ENCODE measurements at places on chromosomes 12 and 14.

DNA sequence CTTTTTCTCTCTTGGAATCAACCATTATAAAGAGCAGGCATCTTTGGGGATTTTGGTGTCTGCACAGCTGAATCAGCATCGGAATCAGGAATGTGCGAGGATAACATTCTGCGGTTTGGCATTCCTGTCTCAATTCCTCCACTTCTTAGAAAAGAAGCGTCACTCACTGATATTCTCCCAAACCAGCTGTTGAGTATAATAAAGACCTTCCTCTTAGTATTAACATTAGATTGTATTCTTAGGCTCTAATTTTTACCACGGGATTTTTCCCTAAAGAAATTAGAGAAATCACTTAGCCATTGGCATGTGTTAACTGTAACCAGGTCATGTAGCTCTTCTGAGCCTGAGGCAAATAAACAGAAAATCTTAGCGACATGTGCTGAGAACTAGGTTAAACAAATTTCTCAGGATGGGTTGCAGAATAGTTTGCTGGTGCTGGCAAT is 128.7 kb downstream of the TMX1 start:
- peak; percentile 85 for DNase-seq

DNA sequence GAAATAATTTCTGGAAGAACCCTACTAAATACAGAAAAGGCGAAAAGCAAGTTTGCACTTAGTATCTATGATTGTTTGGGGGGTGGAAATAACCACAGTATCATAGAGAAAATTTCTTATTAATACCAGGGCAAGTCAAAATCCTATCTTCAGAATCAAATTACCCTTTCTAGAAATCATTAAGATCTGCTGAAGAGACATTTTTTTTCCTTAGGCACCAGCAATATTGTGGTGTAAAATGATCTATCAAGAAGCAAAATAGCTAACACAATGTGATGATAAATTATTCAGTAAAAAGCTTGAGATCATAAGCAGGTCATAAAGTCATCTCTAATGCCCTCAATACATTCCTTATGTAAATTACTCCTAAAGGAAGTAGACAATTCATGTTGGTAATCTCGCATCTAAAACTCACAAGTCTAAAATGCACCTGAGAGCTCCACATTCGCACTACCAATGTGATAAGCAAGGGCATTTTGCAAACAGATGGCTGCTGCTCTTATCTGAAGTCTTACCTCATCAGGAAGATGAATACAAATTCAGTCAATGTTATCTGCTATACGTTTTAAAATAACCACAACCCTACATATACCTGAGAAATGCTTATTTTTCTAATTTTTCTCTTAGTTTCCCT is 14.6 kb downstream of the HEATR5A start:
- no peak for DNase-seq

- no peak for DNase-seq
Measured at GRCh38 chr14:54669721-54670561, 103.0 kb downstream of the SAMD4A start.

DNA sequence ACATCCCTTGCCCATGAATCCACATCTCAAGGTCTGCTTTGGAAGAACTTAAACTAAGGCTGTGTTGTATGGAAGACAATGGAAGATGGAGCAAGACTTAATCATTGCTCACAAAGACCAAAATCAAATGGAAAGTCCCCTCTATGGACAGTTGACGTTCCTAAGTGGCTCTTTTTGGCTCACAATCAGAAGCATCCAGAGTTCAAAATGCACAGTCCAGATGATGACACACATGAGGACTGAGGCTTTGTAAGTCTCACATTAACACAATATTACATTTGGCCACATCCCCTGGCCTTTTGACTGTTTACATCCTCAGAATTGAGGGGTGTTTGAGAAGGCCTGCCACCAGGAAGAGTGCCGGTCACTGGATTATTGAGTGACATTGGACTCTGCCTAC is 122.3 kb upstream of the CPM start:
- no peak for DNase-seq

GRCh38 chr14:65434216-65434850 is 21.8 kb downstream of the FUT8 start:
- DNase-seq: no peak

DNA sequence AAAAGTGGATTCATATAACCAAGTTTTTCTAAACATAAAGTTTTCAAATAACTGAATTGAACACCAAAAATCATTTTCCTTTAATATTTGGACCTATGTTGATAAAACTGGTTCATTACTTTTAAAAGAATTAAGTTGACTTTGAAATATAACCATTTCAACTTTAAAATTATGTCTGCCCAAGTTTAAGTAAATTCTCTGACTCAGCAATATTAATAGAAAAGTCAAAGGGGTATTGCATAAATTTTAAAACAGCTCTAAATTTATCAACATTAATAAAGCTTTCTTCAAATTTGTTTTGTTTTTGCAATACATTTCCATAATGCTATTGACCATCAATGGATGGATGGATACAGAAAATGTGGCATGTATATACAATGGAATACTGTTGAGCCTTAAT is 168.4 kb upstream of the GARIN6 start:
- DNase-seq: no peak

- no peak for DNase-seq
Measured at GRCh38 chr12:1977109-1977508, 27.1 kb downstream of the DCP1B start.

- no peak for DNase-seq
Measured at GRCh38 chr12:26162174-26162573, 33.2 kb upstream of the SSPN start.

GRCh38 chr14:39025250-39025809 is 77.7 kb downstream of the SEC23A start:
- DNase-seq: no peak

DNA sequence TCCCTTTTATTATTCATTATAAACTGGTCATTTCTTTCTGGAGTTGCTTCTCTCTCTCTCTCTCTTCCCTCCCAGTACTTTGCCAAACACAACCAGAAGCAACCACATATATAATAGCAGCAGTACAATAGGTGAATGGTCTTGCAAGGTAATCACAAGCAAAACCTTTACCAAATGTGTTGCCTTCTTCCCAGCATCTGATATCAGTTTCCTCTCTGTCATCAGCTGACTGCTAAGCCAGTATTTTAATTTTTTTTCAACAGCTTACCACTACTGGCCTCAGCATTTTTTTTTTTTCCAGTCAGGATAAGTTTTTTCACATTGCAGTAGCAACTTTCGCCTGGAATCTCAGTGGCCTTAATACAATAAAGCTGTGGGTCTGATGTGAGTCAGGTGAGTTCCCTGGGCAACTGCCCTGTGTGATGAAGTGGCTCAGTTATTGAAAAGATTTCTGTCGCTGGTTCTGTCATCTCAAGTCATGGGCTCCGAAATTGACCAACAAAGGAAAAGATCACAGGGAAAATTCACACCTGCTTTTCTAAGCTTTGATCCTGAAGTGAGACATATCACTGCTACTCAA is 282.5 kb upstream of the AMIGO2 start:
- DNase-seq: no peak

DNA sequence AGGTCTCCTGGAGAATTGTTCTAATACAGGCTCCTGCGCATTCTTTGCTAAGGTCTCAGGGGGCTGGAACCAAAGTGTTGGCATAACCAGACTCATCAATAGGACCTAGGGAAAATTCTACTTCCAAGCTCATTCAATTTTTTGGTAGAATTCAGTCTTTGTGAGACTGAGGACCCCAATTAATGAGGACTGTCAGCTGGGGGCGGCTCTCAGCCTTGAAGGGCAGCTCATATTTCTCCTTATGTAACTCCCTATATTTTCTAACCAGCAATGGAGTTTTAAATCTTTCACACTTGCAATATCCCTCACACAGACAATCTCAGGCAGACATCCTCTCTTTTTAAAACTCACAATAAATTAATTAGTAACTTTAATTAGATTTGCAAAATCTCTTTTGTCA is 476.4 kb upstream of the LRFN5 start:
- DNase-seq: no peak

- DNase-seq: no peak
Measured at GRCh38 chr12:62919838-62920237, 15.1 kb downstream of the PPM1H start.

DNA sequence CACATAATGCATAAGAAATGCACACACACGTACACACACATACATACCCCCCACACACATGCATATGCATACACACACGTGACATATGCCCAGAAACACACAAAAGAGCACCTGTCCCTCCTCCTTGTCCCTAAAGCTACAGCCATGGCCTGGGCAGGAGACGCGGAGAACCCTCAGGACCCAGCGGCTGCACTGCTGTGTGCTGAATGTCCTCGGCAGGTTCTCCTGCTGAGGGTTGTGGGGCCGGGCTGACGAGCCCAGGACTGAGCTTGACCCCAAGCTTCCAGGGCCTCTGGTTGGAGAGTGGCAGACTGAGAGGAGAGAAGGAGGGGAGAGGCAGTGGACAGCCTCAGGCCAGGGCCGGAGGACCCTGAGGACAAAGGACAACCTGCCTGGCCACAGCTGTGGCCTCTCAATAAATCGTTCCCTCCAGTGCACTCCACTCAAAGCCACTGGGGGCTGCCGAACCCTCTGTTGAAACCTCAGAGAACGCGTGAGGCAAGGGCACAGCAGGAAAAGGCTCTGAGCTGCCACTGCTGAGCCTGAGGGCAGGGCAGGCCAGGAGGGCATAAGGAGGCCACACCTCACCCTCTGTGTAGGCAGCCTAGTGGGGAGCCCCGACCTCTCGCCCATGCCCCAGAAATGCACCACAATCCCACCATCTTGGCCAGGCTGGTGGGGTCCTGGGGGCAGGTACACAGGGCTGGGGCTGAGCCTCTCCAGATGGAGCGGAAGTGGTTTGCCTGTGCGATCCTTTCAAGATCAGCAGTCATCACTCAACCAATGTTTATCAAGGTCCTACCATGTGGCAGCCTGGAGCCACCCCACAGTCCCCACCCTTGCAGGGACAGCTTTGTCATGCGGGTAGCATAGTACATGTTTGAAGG is 3.1 kb downstream of the CACNA2D4 start:
- DNase-seq: no peak

DNA sequence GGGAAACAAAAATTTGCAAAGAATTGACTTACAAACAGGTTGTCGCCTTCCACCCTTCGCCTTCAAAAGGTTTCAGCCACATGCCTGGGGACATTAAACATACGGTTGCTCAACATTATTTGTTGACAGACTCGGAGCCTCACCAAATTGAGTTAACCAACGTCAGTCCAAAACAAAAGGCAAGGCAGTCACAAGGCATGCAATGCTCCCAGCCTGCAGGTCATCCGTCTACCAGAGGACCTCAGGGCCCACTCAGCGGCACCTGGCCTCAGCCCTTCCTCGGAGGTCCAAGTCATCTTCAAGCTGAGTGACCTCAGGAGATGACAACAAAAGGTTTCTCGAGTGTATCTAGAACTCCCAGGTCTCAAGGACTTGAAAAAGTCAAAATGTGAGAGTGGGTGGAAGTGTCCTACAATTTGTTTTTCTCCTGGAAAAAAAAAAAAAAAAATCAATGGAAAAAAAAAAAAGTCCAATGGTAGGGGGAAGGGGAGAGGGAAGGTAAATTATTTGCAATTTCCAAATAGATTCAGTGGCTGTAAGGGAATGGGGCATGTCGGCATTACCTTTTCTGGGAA is 64.3 kb downstream of the KDM2B start:
- DNase-seq: no peak

DNA sequence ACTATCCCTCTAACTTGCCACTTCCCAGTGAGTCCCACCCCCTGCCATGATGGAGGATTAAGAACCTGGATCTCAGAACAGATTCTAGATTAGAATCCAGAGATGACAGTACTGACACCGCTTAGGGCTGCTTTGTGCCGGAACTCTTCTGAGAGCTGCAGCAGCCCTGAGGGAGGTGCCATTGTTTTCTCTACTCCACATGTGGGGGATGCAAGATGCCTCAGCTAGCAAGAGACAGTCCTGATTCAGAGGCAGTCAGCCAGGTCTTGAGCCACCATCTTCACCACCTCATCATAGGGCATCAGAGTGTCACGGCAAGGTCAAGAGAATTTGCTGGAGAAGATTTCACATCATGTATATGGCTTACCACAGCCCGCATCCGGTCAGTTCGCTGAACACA is 3.4 kb upstream of the PGAM5 start:
- DNase-seq: no peak

DNA sequence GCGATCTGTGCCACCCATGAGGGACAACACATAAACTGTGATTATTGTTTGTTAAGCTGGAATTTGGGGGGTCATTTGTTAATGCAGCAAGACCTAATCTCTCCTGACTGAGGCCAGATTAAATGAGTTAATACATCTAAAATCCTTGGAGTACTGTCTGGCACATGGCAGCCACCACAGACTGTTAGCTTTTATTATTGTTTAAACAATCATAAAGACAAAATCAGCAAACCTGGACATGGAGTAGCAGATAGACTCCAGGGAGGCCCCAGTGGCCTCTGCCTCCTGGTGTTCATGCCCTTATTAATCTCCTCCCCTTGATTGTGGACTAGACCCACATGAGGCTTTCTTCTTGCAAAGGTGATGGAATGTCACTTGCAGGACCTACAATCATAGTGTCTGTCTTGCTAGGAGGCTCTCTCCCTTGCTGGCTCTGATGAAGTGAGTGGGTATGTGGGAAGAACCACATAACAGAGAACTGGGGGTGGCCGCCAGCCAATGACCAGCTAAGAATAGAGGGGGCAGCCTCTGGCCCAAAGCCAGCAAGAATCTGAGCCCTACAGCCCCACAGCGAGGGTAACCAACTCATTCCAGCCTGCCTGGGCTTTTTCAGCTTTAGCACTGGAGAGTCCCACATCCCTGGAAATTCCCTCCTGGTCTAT is 142.0 kb downstream of the SCARB1 start:
- DNase-seq: no peak

DNA sequence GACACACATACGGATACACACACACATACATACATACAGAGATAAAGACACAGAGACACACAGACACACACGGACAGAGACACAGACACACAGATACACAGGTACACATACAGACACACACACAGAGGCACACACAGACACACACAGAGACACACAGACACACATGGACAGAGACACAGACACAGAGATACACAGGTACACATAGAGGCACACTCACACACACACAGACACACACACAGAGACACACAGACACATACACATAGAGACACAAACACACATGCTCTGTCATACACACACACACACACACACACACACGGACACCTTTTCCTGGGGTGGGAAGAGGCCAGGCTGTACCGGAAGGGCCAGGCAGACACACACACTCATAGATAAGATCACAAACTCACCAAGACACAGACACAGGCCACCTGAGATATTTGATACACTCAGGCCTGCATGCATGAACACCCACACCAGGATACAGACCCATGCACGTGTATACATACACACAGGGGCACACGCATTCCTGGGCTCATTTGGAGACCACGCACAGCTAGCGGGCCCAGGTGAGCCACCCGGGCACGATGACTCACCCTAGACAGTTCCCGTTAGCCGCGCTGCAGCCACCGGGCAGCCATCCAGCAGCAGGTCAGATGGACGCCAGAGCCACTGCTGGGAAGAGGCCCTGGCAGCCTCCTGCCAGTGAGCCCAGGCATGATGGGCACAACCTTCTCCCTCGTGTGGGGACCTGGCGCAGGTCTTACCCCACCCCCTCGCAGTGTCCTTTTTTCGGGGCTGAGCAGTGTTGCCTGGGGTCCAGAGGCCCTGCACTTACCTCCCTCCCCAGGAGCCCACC is 1.8 kb upstream of the AHNAK2 start:
- peak; percentile 45 for DNase-seq

- no peak for DNase-seq
Measured at GRCh38 chr12:106219043-106219442, 28.8 kb downstream of the CKAP4 start.
